ENCODE measurements at places on chromosomes 13 and 19.

GRCh38 chr13:49132479-49133002 is 87.6 kb upstream of the MLNR start:
- DNase-seq, result no peak

DNA sequence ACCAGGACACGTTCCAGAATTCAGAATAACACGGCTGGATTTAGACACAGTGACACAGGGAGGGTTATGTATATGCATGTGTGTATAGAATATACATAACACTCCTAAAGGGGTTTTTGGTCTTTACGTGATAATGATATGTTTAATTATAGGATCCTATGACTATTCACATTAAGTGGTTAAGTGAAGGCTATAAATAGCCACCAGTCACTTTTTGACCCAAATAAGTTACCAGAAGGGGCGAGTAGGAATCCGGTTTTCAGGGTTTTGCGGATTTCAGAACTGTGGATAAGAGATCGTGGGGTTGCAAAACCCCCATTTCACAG is 6.9 kb downstream of the ANGPTL6 start:
- no peak for DNase-seq

- DNase-seq, result no peak
These were observed 17.4 kb upstream of the POMP start for GRCh38 chr13:28641600-28641926.

- no peak for DNase-seq
These were observed 57.8 kb upstream of the C13orf46 start for GRCh38 chr13:114031631-114032030.

DNA sequence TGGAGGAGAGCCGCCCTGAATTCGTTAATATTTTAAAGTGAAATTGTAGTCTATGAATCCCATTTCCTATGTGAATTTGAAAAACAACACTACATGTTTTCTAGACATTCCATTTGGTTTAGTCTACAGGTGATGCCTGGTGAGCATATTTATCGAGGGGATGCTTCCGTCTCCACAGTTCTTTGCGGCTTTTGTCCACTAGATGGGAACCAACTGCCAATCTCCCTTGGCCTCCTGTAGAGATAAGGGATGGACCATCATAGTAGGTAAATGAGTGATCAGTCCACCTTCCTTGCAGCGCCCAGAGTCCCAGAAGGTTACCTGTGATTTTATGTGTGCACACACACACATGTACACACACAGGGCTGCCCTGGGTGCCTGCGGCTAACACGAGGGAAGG is 289.8 kb upstream of the SOX21 start:
- no peak for DNase-seq

GRCh38 chr13:66887088-66887487 is 343.0 kb downstream of the PCDH9 start:
- DNase-seq, result no peak

GRCh38 chr13:52840066-52840465 is 8.4 kb downstream of the PCDH8 start:
- DNase-seq, result no peak

- no peak for DNase-seq
These were observed 12.0 kb downstream of the ETFB start for GRCh38 chr19:51354103-51354741.

Data from stimulated activated CD8-positive, alpha-beta memory T cell treated with anti-CD3 and anti-CD28 coated beads, Interleukin-4, amount 100 ng/mL, for 1 hour (primary cell).